ENCODE measurements at places on chromosomes 5 and 9.

- DNase-seq = no peak
Observed at GRCh38 chr5:160260006-160260775, 30.9 kb downstream of the FABP6 start.

GRCh38 chr5:59246882-59247281, 646.6 kb downstream of the PDE4D start:
- DNase-seq = no peak

DNA sequence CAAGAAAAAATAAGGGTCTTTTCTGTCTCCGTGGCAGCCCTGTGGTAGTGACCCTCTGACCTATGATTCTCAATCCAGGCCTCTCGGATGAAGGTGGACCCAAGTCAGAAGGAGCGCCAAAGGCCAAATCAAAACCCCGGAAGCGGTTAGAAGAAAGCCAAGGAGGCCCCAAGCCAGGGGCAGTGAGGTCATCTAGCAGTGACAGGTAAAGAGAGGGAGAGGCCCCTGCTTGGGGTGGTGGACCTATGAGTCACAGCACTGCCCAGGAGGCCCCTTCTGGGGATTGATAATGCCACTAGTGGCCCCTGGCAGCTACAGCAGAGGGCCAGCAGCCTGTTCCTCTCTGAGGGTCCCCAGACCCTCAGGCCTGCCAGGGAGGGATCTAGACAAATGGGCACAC, 6.4 kb upstream of the SLC2A8 start:
- no peak for DNase-seq

GRCh38 chr9:136792321-136793085, 1.4 kb downstream of the TMEM141 start:
- DNase-seq = no peak

DNA sequence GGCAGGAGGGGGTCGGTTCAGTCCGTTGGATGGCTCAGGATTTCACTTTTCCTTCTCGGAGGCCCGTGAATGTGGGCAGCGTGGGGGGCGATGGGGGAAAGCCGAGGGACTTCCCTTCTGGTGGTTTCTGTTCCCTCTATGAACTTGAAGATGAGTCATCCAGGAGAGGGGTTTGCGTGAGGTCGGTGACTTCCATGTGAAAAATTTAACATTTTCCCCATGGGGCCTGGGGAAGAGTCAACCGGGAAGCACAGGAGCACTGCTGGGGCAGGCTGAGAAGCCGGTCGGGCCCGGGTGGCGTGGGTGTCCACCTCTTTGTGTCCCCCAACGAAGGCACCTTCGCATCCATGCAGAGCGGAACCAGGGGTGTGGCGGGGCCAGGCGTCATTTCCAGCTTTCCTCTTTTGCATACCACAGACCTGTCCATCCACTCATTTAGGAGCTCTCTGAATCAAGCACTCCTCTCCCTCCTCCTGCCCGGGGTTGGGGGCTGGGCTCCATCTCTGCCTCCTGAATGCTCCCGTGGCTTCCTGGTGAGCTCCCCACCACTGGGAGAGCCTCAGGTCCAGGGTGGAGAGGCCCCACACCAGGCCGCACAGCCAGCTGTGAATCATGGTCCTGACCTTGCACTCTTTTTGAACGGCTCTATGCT, 68.4 kb downstream of the ANKRD33B start:
- no peak for DNase-seq

DNA sequence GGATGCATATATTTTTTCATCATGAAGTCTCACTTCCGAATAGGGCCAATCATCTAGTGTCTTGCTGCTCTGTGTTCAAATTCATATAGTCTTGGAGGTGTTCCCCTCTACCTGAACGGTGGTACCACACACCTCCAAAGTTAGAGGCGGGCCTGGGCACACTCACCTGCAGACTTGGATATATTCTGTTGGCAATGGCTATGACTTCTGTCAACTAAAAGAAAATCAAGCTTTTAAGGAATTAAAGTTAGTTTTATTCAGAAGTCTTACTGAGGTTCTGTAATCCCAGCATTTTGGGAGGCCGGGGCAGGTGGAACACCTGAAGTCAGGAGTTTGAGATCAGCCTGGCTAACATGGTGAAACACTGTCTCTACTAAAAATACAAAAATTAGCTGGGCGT, 2.6 kb upstream of the NIPAL4 start:
- no peak for DNase-seq

DNA sequence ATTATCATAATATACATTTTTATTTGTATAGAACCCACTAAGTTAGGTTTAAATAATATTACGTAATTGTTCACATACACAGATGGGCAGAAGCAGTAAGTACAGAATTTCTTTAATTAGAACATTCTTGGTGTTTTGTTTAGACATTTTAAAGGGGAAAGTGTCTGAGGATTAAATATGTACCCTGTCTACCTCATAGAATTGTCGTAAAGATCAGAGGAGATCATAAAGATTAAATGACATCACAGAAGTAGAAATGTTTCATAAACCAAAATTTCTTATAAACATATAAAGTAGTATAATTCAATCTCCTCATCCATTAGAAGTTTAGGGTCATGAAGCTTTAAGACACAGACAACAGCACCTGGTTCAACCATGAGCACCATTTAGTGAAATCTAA, 20.1 kb downstream of the DEPDC1B start:
- no peak for DNase-seq

DNA sequence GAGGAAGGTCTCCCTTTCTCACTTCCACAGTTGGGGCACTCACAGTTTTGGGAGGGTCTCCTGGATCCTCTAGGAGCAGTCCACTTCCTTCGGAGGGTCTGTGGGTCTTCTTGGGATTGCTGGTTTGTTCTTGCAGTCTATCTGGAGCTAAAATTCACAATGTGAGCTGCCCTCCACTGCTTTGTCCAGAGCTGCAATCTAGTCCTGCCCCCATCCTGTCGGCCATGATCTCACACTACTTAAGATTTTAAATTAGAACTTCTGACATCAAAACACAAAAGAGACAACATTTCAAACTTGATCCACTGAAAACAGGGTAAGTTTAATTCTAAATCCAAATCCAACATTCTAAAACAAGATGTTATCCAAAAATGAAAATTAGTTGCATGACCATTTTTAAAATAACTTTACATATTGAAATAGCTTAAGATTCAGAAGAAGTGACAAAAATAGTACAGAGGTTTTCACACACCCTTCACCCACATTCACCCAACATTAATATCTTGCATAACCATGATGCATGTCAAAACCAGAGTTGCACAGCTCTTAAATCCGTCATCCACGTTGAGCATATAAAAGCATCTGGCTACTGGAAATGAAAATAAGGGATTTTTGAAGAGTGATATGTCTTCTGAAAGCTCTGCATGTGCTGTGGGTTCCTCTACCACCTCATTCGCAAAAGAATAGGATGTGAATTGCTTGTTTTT, 113.7 kb upstream of the EPB41L4A start:
- DNase-seq = no peak

- no peak for DNase-seq
Observed at GRCh38 chr5:50807661-50808060, 141.2 kb downstream of the PARP8 start.

- DNase-seq = peak; percentile 65
Observed at GRCh38 chr5:148910686-148911361, 84.4 kb downstream of the ADRB2 start.

GRCh38 chr5:96863949-96864584, 12.2 kb upstream of the ERAP2 start:
- no peak for DNase-seq

DNA sequence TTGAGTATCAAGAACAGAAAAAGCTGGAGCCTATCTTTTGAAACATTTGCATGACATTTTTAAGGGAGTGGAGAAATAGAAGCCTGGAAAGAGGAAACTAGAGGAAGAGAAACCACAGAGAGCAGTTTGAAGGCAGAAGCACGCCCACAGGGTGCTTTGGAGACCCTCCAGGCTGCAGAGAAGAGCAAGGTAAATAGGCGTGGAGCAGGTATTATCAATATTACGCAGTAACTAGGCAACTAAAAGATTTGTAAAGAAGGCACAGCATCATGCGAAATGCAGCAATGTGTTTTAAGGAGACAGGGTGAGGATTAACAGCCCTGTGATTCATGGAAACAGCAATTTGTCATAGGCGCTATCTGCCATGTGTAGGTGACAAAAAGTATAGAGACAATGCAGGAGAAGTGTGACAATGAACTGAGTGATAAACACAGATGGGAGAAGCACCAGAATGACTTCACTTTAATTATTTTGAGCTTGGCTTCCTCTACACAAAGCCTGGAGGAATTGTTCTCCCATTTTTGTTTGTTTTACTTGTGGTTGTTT, 281.2 kb downstream of the BRINP1 start:
- no peak for DNase-seq

DNA sequence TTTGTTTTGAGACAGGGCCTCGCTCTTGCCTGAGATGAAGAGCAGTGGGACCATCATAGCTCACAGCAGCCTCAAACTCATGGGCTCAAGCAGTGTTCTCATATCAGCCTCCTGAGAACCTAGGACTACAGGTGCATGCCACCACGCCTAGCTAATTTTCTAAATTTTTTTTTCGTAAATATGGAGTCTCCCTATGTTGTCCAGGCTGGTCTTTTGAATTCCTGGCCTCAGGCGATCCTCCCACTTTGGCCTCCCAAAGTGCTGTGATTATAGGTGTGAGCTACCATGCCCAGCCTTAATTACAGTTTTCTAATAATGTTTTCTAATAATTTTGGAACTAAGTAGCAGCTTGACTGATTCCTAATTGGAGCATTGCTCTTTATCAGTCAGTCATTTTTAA, 15.1 kb downstream of the GAPVD1 start:
- no peak for DNase-seq

DNA sequence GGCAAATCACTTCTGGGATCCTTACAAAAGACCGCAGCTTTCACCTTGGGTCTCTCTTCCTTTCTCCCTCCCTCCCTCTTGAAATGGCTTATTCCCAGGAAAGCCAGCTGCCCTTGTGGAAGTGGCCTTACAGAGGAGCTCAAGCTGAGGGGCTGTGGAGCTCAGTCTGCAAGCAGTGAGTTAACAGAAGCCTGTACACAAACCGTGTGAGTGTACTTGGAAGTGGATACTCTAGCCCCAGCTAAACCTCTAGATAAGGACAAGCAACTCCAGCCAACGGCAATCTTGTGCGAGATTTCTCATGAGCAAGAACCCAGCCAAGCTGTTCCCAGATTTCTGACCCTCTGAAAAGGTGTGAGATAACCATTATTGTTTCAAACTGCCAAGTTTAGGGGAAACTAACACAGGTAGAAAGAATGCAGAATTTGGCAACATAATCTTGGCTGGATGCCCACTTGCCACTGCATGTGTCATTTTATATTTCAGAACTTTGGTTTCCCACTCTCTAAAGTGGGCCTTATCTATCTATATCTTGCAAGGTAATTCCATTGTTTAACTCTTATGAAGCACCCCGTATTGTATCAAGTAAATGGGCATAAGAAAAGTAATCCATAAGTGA, 85.6 kb downstream of the CDH18 start:
- no peak for DNase-seq

DNA sequence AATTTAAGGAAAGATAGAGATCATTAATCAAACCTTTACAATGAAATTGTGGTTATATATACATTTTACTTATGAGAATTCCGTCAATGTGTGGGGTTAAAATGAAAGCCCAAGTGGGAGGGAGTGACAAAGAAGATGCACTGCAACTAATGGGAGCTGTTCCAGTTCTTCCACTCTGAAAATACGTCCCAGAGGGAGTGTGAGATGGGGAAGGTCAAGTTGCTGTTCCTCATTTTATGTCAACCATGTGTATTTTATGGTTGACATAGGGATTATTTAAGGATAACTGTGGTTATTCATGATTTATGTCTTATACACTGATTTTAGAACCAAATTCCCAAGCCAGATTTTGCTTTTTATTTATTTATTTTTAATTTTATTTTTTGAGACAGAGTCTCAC, 14.2 kb upstream of the RGS3 start:
- no peak for DNase-seq

DNA sequence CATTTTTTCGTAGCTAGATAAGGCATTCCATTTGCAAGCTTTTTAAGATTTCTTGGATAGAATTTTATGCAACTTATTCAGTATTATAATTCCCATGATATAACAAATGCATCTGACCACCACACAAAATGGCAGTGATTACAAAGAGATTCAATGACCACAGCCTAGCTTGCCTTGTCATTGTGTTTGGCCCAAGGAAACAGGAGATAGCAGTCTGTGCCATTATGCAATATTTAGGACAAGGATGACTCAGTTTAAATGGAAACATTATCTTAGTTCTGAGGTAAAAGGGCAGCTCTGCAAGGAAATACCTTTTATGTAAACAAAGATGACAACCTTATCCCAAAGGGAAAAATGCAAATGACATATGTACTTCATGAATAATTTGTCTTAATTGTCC, 89.8 kb downstream of the NUDT12 start:
- no peak for DNase-seq

GRCh38 chr5:126924331-126925033, 105.9 kb downstream of the MARCHF3 start:
- DNase-seq = no peak

GRCh38 chr5:141919218-141920119, 4.2 kb upstream of the DELE1 start:
- DNase-seq = no peak

GRCh38 chr5:170010595-170010994, 30.3 kb upstream of the INSYN2B start:
- DNase-seq = no peak

- DNase-seq = no peak
Observed at GRCh38 chr9:86993830-86994229, 46.5 kb upstream of the GAS1 start.

DNA sequence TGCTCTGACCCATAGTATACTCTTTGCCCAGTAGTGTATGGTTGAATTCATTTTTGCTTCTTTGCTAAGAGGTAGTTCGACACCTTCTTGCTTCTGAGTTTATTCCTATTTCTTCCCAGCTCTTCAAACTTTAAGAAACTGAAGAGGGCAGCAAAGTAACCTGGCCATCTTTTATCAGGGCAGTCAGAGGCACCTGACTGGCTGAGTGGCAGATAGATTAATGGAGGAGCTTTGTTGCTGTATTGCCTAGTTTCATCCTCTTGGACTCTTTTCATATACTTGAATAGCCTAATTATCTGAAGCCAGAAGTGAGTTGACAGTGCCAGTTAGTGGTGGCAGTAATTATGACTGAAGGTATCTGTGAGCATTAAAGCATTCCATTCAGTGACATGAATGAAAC, 82.5 kb downstream of the UHRF2 start:
- peak; percentile 35 for DNase-seq

- no peak for DNase-seq
Observed at GRCh38 chr5:143664623-143665022, 147.3 kb upstream of the HMHB1 start.

DNA sequence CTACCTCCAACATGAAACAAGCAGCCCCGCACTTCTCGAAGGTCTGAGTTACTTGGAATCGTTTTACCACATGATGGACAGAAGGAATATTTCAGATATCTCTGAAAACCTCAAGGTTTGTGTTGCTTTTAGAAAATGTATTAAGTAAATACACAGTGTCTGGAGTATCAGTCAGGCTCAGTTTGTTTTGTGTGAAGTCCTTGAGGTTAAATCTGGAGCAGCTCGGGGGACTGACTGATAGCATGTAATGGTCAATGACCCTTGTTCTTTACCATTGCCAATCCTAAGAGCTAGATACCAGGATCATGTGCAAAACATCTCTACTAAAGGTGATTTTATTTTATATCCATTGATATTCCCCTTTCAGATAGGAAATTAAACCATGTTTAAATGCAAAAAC, 26.9 kb upstream of the LNPEP start:
- no peak for DNase-seq

GRCh38 chr5:174493530-174493929, 230.9 kb upstream of the MSX2 start:
- DNase-seq = no peak

Data from dermis blood vessel endothelial cell (primary cell).